Thymus (tissue), 14 donors: ENCODE measurements at places on chromosomes 5 and 9. TPM values are rescaled to one million over a fixed set of nuclear protein-coding genes. Genes with fewer than 3 reads are reported as not detected.

Gene FGF1
- 0.99 TPM for total RNA-seq

- no peaks in the 10 kb centered on the region for H3K27me3 ChIP-seq
- H3K4me3 ChIP-seq = no peak overlapping the region
- H3K27ac ChIP-seq = no peak overlapping the region
- H3K4me1 ChIP-seq = no peaks in the 10 kb centered on the region
Observed at GRCh38 chr5:54329731-54330709, 19.6 kb upstream of the ARL15 start.

DNA sequence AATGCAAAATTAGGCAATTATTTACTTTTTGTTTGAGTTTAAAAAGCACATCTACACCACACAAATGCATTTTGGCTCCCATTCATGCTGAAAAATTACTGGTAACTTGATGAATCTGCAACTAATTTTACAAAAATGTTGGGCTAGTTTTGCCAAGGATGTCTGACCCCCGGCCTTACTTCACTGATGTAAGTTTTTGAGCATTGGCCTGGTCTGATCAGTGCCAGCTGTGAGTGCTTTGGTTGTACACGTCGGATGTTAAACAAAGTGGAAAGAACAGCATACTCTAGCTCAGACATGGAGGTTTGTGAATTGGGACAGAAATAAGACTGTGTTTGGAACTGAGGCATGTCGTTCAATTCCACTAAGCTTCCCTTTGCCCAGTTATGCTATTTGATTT is 1044.2 kb downstream of the TLE4 start:
- no peaks in the 10 kb centered on the region for H3K27me3 ChIP-seq
- DNase-seq = no peak
- no peak overlapping the region for H3K4me3 ChIP-seq
- H3K36me3 ChIP-seq = no peaks in the 10 kb centered on the region

GRCh38 chr9:94700445-94700844 is 26.1 kb upstream of the AOPEP start:
- no peaks in the 10 kb centered on the region for H3K4me1 ChIP-seq
- H3K36me3 ChIP-seq = no peaks in the 10 kb centered on the region
- DNase-seq = no peak
- H3K27me3 ChIP-seq = peaks cover 5% of the 10 kb centered on the region
- no peak overlapping the region for H3K27ac ChIP-seq

Gene ADGRD2
- total RNA-seq = 0.09 TPM

GRCh38 chr5:72723581-72723980 is 92.9 kb upstream of the TNPO1 start:
- H3K4me1 ChIP-seq = no peaks in the 10 kb centered on the region
- H3K36me3 ChIP-seq = no peaks in the 10 kb centered on the region
- no peaks in the 10 kb centered on the region for H3K27me3 ChIP-seq
- no peak overlapping the region for H3K27ac ChIP-seq
- no peak overlapping the region for H3K4me3 ChIP-seq

DNA sequence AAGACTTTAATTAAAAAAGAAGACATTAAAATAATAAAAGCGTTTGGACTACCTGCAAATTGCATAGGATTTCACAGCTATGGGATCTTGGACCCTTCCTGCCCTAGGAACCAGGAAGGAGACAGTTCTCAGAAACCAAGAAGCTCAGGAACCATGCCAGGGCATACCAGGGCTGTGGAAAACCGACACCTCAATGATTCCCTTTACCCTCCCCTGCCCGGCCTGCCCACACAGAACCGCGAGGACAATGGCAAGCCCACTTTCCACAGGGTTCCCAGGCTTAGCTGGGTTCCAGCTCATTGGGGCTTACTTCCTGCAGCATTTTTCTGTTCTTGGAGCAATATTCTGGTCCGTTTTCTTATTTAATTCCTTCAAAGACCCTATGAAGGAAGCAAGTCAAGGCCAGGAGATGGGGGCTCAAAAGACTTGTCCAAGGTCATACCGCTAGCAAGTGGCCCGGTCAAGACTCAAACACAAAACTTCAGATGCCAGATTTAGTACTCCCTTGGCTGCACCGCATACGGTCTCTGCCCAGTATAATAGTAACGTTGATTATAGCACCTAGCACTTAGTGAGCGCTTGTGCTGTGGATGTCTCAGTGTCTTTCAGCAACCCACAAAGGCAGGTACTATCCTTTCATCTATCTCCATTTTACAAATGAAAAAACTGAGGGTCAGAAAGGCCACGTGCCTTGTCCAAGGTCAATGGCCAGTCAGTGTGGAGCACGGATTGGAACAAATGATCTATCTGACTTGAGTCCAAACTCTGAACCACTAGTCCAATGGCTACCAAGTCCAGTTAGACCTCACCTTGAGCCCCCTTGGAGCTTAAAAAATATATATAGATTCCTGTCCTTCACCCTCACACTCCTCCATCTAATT is 6.8 kb downstream of the FAT2 start:
- H3K27ac ChIP-seq = no peak overlapping the region
- H3K27me3 ChIP-seq = no peaks in the 10 kb centered on the region
- no peak for DNase-seq
- no peak overlapping the region for H3K4me3 ChIP-seq

GRCh38 chr9:96209407-96210271 is 92.3 kb downstream of the HSD17B3 start:
- H3K27ac ChIP-seq = no peak overlapping the region
- H3K36me3 ChIP-seq = no peaks in the 10 kb centered on the region
- H3K27me3 ChIP-seq = no peaks in the 10 kb centered on the region
- no peak overlapping the region for H3K4me3 ChIP-seq
- no peak for DNase-seq

- H3K36me3 ChIP-seq = no peaks in the 10 kb centered on the region
- no peak overlapping the region for H3K27ac ChIP-seq
- no peaks in the 10 kb centered on the region for H3K4me1 ChIP-seq
- H3K27me3 ChIP-seq = no peaks in the 10 kb centered on the region
- no peak for DNase-seq
Observed at GRCh38 chr9:70519912-70520724, 105.7 kb upstream of the KLF9 start.

Gene TMEM161B
- total RNA-seq = 21.2 TPM

DNA sequence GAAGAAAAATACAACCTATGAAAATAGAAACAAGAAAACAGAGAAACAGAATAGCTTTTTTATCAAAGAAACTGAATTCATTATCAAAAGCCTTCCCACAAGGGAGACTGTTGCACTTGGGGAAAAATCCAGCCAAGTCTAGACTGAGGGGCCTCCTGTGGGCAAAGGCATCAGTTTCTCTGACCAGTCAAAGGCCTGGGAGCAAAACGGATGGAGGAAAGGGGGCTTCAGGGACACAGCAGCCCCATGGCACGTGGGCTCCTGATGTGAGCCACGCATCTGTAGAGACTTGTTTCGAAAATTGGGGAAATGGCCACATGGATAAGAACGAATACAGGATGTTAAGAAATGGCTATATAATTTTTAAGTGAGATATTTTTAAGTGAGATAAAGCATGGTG is 21.1 kb downstream of the ZDHHC11B start:
- no peak for DNase-seq
- H3K27ac ChIP-seq = no peak overlapping the region
- H3K4me3 ChIP-seq = no peak overlapping the region
- H3K36me3 ChIP-seq = no peaks in the 10 kb centered on the region

GRCh38 chr5:80146046-80146445 is 109.8 kb downstream of the SERINC5 start:
- no peak overlapping the region for H3K4me3 ChIP-seq
- DNase-seq = no peak
- no peaks in the 10 kb centered on the region for H3K27me3 ChIP-seq
- H3K27ac ChIP-seq = no peak overlapping the region

Gene SLC36A2
- not detected for total RNA-seq

Gene CDH10
- total RNA-seq = 0.05 TPM

Gene SLC6A19
- 0.09 TPM for total RNA-seq

GRCh38 chr9:100204796-100205195 is 105.8 kb downstream of the INVS start:
- DNase-seq = no peak
- H3K27me3 ChIP-seq = no peaks in the 10 kb centered on the region
- no peaks in the 10 kb centered on the region for H3K4me1 ChIP-seq
